ENCODE measurements at places on chromosomes 16 and 17.
A peak's percentile ranks its signal among the peaks of the same experiment; 100 is the strongest.

DNA sequence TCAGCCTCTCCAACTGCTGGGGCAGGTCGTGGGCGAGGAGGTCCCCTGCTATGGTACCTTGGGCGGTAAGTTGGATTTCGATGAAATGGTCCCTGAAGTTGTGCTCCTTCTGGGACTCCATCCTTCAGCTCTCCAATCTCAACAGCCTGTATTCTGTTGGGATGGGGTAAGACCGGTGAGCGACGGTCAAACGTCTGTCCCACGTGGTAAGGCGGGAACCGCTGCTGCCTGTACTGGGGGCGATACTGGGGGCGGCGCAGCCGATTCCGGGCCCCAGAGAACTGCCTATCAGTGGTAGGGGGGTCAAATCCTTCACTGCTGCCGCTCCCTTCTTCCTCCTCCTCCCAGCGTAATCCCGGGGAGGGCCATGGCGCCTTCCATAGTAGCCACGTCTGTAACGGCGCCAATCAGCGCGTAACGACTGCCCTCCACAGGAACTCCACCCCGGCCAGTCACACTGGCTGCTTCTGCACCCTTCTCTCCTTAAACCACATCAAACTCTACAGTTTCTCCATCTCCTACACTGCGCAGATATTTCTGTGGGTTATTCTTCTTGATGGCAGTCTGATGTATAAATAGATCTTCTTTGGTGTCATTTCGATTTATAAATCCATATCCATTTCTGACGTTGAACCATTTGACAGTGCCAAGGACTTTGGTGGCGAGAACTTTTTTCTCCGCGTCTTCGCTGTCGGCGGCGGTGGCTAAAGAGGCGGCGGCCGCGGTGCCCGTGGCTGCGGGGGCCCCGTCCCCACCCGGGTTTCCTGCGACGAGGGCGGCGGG lies 41.1 kb downstream of the AHSP start:
- DNase-seq: no peak

- no peak for DNase-seq
These were observed 5.1 kb downstream of the MVP start for GRCh38 chr16:29825145-29826044.

DNA sequence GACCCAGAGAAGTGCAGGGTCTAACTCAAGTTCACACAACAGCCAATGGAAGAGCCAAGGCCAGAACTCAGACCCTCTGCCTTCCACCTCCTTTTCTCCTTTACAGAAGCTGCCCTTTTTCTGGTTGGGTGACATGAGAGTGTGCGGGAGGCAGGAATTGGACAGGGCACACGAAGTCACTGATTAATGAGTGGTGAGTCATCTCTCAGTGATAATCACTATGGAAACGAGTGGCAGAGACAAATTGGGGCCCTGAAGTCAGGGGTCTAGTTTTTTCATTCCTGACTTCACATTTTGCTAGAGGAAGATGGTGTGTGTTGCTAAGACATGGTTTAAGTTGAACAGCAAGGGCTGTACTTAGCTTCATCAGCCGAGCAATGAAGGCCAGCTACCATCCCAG lies 312.7 kb upstream of the CCL2 start:
- DNase-seq: no peak

- no peak for DNase-seq
These were observed 64.5 kb upstream of the CDH13 start for GRCh38 chr16:82562183-82562683.

DNA sequence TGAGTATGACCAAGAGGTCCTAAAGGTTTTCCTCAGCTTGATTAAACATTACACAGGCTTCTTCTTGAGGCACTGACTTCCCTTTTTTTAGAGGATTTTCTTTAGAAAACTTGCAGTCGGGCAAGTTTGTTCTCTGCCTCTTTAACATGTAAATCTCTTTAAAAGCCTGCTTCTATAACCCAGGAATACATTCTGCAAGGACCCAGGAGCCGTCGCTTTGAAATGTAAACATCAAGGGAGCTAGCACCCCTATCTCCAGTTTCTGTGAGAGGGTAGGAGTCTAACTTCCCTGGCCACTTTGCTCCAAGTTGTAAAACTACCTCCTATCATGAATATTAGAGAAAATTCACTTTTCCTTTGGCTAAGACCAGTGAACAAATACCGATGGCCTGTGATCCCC lies 201.5 kb upstream of the CPHXL start:
- no peak for DNase-seq

GRCh38 chr16:74462361-74462760 lies 41.1 kb upstream of the CLEC18B start:
- DNase-seq: no peak

DNA sequence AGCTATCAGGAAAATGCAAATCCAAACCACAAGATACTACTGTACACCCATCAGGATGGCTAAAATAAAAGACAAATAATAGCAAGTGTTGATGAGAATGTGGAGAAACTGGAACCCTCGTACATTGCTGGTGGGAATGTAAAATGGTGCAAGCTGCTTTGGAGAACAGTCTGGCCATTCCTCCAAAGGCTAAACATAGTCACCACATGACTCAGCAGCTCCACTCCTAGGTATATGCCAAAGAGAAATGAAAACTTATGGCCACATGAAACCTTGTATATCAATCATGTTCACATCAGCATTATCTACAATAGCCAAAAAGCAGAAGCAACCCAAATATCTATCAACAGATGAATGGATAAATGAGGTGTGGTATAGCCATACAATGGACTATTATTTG lies 28.5 kb downstream of the VAC14 start:
- DNase-seq: no peak

- DNase-seq: no peak
These were observed 3.6 kb downstream of the APOBR start for GRCh38 chr16:28497861-28498599.

DNA sequence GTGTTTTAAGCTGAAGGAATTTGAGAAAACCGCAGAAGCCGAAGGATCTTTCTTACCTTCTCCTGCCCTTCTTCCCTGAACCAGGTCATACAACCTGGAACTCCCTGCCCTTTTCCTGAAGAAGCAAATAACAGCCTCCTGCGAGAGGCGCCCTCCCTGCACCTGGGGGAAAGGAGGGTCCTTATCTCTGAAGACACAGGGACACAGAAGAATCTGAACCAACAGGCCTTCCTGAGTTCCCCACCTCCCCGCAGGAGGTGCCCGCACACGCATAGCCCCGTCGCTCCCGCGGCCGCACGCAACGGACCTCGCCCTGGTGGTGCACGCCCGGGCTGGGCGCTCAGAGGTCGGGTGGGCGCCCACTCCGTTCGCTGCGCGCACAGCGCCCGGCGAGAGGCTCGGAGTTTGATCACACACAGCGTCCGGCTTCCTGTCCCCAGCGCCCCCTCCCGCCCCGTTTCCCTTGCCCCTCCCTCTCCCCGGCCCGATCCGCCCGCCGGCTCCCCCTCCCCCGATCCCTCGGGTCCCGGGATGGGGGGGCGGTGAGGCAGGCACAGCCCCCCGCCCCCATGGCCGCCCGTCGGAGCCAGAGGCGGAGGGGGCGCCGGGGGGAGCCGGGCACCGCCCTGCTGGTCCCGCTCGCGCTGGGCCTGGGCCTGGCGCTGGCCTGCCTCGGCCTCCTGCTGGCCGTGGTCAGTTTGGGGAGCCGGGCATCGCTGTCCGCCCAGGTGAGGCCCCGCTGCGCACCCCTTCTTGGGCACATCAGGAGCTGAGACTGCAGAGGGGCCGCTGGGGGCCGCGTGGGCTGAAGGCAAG lies at the start of gene TNFSF12:
Gene TNFSF12, plus strand, starts transcription at position 474 of the 816 bp plus-strand sequence. Its CDS starts 96 bp downstream, at position 570.
- peak; percentile 42 for DNase-seq

GRCh38 chr16:1863681-1864460 lies 8.1 kb downstream of the MEIOB start:
- DNase-seq: no peak

DNA sequence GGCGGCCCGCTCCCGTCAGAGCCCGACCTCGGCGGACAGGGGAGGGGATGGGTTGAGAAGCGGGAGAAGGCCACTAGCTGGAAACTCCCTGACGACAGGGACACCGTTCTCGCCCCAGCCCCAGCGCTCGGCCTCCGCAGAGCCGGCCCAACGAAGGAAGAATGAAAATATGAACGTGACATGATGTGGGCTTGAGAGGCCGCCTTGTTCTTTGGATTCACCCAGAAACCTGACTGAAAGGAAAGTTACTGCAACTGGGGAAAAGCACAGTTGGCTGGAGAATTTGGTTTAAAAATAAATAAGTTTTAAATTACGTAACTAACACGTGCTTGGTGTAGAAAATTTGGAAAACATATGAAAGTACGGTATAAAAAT lies 21.1 kb downstream of the NPTX1 start:
- no peak for DNase-seq

DNA sequence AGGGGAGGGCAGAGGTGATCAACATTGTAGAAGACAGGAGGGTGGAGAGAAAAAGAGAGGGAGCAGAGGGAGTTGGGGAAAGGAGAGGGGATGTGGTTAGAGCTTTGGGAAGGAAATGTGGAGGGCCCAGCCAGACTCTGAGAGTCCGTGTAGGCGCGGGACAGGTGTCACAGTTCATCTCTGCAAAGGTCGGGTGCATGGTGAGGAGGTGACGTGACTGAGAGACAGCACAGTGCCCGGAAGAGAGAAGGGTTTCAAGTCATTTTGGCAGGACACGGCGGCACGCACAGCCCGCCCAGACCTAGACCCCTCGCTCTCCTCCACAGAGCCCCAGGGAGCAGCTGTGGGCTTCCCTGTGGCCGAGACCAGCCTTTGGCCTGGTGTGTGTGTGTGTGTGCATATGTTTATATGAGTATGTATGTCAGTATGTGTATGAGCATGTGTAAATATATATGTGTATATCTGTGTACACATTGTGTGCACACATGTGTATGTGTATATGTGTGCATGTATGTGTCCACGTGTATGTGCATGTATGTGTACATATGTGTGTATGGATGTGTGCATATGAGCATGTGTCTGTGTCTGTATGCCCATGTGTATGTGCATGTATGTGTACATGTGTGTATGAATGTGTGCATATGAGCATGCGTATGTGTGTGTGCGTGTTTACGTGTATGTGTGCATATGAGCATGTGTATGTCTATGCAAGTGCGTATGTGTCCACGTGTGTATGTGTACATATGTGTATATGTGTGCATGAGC lies 104.6 kb downstream of the SEC14L1 start:
- no peak for DNase-seq

- no peak for DNase-seq
These were observed 9.9 kb upstream of the TEX2 start for GRCh38 chr17:64273006-64273405.

GRCh38 chr17:50771991-50772785 lies 4.9 kb upstream of the ANKRD40CL start:
- no peak for DNase-seq

- DNase-seq: no peak
These were observed 49.3 kb downstream of the SCNN1B start for GRCh38 chr16:23351360-23351759.

DNA sequence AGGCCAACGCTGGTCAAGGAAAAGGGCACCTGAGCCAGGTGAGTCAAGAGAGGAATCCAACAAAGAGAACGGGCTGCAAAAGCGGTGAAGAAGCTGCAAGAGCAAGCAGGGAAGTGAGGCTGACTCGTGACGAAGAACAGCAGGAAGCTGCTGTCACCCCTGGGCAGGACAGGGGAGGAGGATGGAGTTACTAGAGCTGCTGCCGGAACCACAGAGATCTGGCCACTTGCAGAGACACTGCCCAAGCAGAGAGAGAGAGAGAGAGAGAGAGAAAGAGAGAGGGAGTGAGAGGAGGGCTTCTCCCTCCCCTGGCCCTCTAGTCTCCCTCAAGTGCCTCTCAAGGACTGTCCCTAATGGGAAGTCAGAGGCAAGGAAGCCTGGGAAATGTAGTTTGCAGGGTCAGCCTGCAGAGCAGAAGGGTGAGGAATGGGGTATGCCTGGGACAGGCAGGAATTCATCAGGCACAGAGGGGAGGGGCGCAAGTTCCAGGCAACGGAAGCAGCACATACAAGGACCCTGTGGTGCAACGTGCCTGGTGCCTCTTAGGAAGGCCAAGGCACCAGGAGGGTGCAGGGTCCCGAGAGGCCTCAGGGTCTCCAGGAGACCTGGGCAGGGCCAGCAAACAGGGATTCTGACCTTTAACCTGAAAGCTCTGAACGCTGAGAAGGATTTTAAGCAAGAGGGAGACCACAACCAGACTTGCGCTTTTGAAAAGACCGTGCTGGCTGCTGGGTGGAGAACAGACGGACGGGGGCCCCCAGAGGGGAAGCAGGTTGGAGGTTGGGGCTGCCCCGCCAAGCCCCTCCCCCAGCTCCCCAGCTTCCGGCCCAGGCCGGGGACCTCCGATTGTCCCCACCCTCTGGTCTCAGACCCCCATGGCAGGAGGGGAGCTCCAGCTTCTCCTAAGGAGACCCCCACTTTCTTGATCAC lies 45.8 kb upstream of the CIBAR2 start:
- DNase-seq: no peak

- DNase-seq: no peak
These were observed 17.8 kb upstream of the ADGRG1 start for GRCh38 chr16:57610611-57611010.

GRCh38 chr16:2235234-2235651 lies 1.0 kb upstream of the DNASE1L2 start:
- DNase-seq: no peak

DNA sequence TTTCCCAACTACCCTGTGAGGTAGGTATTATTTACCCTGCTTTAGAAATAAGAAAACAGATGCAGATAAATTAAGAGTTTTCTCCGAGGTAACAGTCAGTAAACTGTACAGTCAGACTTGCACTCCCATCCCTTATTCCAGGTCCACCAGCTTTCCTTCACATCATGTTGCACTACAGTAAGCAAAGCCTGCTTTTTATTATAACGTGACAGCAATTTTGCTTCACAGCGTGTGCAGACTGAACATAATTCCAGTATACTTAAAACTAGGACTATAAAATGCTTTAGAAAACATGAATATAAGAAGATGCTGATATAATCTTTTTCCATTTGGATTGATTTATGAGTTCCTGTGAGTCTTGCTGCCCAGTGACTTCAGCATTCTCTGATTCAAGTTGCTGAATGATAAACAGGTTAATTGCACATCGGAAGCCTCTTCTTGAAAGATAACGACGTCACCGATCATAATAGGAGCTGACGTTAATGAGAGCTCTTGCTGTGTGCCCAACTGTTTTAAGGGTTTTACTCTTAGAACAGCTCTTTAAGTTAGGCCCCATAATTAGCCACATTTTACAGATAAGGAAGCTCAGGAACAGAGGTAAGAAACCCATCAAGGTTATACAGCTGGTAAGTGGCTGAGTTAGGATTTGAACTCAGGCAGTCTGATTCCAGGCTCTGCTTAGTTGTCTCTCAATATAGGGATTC lies 1.4 kb downstream of the LIG3 start:
- DNase-seq: no peak

DNA sequence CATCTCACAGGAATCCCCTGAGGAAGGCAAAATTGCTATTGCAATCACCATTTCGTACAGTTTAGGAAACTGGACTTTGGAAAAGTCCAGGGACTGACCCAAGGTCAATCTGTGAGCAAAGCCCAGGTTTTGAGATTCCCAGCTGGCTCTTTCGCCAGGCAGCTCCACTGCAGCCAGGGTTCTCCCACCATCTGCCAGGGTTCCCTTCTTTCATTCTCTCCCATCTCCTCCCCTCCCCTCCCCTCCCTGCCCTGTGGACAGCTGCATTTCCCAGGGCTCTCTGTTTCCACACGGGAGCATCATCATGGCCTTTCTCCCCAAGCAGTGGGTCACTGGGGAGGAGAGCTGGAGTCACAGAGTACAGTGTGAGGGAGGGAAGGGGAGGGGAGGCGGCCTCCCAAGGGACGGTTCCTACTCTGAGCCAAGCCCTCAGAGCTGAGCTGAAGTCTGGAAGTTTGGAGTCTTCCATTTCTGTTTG lies 11.9 kb upstream of the GSDMA start:
- no peak for DNase-seq

GRCh38 chr17:46024590-46024989 lies 25.5 kb downstream of the STH start:
- DNase-seq: no peak

Data from stimulated activated CD8-positive, alpha-beta memory T cell treated with anti-CD3 and anti-CD28 coated beads, Interleukin-2, amount 100 ng/mL, for 1 hour (primary cell).